Dermis blood vessel endothelial cell (primary cell): ENCODE measurements at places on chromosomes 5 and 9. TPM values are rescaled to one million over a fixed set of nuclear protein-coding genes. Genes with fewer than 3 reads are reported as not detected.

DNA sequence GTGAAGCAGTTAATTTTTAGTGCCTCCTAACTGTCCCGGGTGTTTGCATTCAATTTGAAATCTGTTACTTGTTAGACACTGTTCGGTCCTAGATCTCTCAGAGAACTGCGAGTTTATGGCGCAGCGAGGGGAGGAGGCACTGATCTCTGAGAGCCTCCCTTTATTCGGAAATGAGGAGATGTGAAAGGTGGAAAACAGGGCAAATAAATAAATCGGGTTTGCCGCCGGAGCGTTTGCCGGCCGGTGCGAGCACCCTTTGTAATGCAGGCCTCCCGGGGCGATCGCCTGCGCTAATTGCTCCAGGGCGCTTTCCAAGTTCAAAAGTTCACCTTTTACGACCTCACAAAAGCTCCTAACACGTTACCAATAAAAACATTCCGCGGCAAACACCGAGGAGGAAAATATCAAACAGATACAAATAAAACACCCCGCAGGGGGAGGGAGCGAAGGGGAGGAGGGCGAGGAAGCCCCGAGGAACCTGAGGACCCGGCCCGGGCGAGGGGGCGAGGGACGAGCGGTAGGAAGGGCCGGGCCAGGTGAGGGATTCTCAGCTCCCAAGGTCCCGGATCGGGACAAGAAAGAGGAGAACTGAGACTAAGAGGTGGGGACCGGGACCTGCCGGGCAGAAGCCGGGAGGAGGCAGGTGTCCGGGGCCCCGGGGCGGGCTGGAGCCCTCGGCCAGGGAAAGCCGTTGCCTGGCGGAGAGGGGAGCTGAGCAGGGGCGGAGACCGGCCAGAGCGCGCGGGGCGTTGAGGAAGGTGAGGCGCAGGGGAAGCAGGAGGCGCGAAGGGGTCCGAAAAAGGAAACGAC lies 1.4 kb downstream of the NR6A1 start:
- DNase-seq = no peak

GRCh38 chr5:159395202-159395601 lies 64.9 kb upstream of the IL12B start:
- DNase-seq = no peak

Gene SPATA31C1
- not detected in 2 replicates for total RNA-seq

Gene PPP3R2
- not detected in 2 replicates for total RNA-seq

Gene GABRA1
- total RNA-seq = not detected in 2 replicates
